ENCODE measurements at places on chromosomes 1 and 21. TPM values are rescaled to one million over a fixed set of nuclear protein-coding genes. Genes with fewer than 3 reads are reported as not detected.

SERPINC1 gene
- total RNA-seq = not detected

PDC gene
- not detected for total RNA-seq

CIART gene
- 15.6 TPM for total RNA-seq

FMO5 gene
- total RNA-seq = 0.72 TPM

STUM gene
- total RNA-seq = 0.11 TPM

ADGRL2 gene
- 119 TPM for total RNA-seq

IGSF5 gene
- total RNA-seq = 2.1 TPM

DCLRE1B gene
- 12.0 TPM for total RNA-seq

BOLA1 gene
- 5.7 TPM for total RNA-seq

OR2AK2 gene
- not detected for total RNA-seq

FCRLA gene
- total RNA-seq = not detected

OR2L13 gene
- not detected for total RNA-seq

UBXN10 gene
- 0.90 TPM for total RNA-seq

KLHDC9 gene
- 7.0 TPM for total RNA-seq

F5 gene
- 0.04 TPM for total RNA-seq

FCGR3A gene
- not detected for total RNA-seq

EFNA1 gene
- total RNA-seq = 1.9 TPM
